PC-3 (cell line): ENCODE measurements at places on chromosomes 1 and 21. TPM values are rescaled to one million over a fixed set of nuclear protein-coding genes. Genes with fewer than 3 reads are reported as not detected.

GRCh38 chr1:220426989-220427388 is 100.9 kb upstream of the MARK1 start:
- DNase-seq = peak; percentile 94

DNA sequence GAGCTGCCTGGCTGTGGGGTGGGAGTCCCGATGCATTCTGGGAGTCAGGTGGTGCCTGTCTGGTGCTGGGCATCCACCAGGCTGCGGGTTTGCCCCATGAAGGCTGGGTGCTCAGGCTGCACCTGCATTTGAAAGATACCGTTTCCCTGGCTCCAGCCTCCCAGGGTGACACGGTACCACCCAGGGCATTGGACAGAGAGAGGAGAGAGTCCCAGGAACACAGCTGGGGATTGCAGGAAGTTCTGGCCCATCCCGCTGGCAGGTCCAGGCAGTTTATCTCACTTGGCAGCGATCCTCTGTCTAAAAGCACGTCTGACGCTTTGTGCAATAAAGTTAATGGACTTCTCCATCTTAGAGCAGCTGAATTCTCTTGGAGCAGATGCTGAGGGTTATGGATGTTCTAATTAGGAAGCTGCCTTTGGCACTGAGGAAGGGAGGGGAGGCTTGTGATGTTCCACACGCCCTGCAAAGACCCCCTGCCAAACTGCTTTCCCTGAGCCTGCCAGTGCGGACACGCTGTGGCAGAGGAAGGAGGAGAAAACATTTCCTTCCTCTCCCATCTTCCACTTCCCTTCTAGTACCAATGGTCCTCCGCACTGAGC is 246.9 kb downstream of the GRIK3 start:
- DNase-seq = no peak

DNA sequence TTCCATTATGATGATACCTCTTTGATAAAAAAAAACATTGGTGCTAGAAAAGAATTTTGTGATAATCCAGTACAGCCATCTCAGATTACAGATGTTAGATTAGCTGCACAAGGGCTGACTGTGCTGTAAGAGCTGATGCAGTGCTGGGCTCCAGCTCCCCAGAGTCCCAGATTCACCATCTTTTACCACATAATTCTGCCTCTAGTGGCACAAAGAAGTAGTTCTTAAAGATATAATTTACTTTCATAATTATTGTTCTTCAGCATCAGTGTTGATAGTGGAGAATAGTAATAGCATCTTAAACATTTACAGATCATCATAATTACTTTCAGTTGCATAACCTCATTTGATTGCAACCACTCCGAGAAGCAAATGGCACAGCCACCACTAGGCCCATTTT is 262.1 kb downstream of the BRINP2 start:
- DNase-seq = peak; percentile 7

GRCh38 chr21:44444286-44444931 is 10.9 kb upstream of the LRRC3 start:
- no peak for DNase-seq

Gene TM2D1
- total RNA-seq = 24.6 and 48.0 TPM in 2 replicates
